ENCODE measurements at places on chromosomes 1 and 21.

DNA sequence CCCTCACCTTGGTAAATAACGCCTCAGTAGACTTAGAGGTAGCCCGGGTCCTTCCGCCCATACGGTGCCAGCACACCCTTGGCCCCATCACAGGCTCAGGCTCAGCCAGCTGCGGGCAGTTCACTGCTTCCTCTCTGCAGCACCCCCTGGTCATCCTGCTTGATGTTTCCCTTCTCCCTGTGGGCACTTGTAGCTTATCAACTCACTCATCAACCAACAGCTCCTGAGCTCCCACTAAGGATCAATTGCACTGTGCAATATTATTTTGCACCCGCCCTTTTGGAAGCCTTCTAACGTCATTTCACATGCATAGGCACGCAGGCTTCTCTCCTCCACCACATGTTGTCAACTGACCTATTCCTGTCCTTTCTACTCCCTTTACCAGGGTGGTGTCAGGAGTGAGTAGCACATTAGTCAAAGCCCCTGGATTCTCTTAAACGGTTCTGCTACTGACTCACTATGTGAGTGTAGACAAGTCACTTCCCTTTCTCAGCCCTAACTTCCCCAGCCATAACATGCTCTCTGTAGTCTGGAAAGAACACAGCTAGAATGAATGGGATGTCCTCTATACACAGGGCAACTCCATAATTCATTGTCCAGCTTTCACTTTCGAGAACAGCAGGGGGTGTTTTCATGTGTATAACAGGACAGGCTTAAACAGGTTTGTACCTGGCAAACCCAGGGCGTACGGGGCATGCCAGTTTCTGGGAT lies 47.1 kb upstream of the IRF2BP2 start:
- DNase-seq = no peak

DNA sequence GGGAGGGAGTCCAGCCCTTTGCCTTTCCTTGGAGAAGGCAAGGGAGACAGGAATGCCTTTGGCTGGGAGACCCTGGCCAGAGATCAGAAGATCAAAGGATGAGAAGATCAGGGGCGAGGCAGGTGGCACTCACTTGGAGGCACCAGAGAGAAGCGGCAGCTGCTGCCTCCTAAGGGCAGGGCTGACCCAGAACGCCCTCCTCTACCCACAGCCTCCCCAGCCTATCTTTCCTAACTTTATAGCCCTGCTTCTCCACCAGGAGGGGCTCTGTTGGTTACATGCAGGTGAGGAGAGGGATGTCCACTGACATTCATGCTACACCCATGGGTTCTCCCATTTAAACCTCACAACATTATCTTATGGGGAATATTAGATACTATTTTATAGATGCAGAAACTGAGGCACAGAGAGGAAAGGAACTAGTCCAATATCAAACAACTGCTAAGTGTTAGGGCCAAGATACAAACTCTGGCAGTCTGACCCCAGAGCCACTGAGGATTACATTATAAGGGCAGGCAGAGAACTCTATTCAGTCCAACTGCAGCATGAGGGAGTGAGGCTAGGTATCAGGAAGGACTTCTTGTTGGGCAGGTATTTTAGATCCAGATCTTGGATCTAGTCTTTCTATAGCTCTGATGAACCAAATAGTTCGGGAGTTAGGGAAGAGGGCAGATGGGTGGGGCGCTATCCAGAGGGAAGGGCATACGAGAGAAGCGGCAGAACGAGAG lies 19.9 kb downstream of the LGR6 start:
- no peak for DNase-seq

DNA sequence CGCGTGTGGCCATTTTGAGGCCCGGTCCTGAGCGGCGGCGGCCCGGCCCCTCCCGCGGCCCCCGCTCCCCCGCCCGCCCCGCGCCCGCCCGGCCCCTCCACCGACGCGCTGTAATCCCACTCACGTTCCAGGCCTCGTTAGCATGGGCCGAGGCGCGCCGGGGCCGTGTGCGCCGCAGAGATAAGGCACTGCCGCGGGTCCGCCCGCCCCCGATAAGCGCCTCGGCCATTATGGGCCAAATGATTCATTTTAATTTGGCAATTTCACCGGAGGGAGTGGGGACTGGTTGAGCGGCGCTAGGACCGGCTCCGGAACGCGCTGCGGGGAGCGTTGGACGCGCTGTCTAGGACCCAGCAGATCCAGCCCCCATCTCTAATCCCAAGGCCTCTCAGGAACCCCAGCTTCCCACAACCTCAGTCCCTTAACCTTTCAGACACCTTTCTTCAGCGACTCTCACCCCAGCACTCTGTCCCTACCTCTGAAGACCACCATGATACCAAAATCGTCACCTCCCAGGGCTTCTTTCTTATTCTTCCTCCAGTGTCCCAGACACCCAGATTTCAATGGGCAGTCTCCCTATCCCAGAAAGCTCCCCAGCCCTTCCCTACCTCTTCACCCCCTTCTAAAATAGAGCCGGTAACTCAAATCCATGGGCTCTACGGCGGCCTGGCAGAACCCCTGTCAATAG lies at the start of gene TAL1:
Gene TAL1, minus strand, starts transcription at position 39 of the 688 bp plus-strand sequence. CDS start 6,337 bp downstream, outside the sequence.
- DNase-seq = no peak

DNA sequence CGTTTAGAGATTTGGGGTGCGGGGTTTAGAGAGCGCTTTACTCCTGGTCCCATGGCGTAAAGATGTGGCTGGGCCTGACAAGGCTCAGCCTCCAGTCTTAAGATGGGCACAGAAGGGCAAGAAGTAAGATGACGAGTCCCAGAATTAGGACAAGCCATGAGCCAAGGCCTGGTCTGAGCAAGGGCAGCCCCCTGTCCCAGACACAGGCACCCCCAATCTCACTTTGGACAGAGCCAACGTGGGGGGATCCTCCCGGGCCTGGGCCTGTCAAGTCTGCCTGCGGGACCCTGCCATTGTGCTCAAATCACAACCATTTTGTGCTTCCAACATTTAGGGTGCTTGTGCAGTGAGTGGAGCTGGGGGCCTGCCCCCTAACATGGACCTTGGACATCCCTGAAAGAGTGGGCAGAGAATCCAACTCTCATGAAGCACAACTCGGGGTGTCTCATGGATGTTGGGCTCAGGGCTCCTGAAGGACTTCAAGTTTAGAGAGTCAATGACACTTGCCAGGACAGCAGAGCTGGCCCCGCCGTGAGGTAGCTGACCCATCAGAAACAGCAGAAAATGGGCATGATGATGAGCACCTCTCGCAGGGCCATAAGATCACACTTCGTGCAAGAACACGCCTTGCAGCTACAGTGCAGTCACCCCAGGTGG lies 52.6 kb downstream of the KIF21B start:
- no peak for DNase-seq

DNA sequence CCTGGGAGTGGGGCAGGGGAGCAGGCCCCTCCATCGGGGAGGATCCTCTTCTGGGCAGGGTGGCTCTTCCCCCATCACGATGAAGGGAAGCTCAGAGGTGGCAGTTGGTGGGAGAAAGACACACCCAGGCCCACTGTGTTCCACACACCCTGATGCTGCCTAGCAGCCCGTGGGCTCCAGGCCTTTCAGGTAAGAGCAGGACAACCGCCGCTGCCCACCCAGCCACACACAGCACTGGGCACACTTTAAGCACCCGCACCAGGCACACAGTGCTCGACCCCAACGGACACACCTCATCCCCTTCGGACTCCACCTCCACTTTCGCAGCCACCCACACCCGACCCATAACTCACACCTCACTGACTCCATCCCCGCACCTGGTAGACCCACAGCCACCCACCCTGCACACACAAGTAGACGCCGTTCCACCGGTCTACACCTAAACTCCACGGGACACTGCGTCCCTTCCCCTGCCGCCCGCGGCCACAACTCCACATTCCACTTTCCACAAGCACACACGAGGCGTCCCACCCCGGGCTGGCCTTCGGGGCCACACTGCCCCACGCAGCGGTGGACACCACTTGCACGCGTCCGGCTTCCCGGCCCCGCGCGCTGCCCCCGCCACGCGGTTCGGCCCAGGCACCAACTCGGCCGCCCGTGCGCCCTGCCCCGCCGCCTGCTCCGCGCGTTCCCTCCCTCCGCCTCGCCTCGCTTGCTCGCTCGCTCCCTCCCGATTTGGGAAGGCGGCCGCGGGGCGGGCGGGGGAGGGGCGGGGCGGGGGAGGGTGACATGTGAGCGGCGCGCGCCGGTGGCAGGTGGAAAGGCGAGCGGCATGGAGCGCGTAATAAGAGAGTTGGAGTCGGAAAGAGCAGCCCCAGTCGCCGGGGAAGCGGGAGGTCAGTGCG lies at the start of gene KCNQ4:
Gene KCNQ4, plus strand, starts transcription at position 787 of the 905 bp plus-strand sequence. CDS start 307 bp downstream, outside the sequence.
- no peak for DNase-seq

DNA sequence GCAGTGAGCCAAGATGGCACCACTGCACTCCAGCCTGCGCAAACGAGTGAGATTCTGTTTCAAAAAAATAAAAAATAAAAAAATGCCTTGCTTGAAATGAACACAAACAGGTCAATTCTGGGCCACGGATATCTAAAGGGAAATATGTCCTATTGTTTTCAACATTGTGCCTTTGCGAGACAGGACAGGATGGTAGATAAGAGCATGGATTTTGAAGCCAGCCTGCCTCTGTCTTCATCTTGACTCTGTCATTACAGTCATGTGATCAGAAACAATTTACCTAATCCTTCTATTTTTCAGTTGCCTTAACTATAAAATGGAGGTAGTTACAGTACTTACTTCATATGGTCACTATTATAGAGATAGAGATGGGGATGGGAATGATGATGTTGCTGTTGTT lies 56.7 kb upstream of the ZSWIM5 start:
- DNase-seq = no peak

DNA sequence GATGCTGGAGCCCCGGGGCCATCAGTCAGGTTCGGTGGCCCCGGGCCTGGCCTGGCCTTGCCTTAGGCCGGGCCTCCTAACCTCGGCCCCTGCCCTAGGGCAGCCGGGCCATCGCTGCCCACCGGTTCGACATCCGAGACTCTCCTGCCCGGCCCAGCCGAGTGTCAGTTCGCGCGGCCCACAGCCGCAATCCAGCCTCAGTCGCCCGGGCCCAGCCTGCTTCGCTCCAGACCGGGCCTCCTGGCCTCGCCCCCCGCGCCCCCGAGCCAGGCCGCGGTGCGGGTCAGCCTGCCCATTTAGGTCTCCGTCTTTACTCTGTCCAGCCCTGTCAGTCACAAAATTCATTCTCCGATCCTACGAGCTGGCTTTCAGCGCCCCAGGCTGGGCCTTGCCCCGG lies 777 bp downstream of the LRRC41 start:
- DNase-seq = no peak

DNA sequence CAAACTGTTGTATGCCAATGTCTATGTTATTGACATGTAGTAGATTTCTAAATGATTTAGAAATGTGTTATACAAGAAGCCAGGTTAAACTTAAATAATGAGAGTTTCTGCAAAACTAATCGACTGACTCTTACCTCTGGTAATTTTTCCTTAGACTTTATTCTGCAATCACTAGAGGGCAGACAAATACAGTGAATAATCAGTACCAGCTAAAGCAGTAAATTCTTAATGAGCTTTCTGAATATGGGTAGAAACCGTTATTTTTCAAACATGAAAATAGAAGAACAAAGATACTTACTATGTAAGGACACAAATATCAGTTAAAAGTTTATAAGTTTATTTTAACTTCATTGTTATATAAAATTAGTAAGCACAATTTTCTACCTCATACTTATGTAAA lies 97.9 kb upstream of the RGS1 start:
- DNase-seq = no peak

- no peak for DNase-seq
Observed at GRCh38 chr1:154014154-154014907, 23.8 kb downstream of the RPS27 start.

- peak; percentile 33 for DNase-seq
Observed at GRCh38 chr1:170670802-170671628, 7.1 kb downstream of the PRRX1 start.

- no peak for DNase-seq
Observed at GRCh38 chr21:33546086-33546485, 3.2 kb downstream of the SON start.

DNA sequence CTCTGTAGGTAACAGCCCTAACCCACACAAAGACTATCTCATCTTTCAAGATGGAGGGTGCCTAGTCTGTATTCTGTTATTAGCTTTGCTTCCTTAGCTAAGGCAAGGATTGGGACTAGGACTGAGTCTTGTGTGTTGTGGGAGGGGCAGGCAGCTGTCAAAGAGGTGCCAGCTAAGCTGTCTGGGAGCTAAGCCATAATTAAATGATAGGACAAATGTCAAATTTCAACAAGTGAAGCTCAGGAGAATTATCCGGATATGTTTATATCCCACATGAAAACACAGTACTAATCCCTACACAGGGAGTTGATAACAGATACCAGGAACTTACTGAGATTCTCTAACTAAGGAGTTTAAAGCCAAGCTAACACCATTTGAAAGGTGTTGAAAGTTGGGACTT lies 70.5 kb upstream of the NGF start:
- no peak for DNase-seq

DNA sequence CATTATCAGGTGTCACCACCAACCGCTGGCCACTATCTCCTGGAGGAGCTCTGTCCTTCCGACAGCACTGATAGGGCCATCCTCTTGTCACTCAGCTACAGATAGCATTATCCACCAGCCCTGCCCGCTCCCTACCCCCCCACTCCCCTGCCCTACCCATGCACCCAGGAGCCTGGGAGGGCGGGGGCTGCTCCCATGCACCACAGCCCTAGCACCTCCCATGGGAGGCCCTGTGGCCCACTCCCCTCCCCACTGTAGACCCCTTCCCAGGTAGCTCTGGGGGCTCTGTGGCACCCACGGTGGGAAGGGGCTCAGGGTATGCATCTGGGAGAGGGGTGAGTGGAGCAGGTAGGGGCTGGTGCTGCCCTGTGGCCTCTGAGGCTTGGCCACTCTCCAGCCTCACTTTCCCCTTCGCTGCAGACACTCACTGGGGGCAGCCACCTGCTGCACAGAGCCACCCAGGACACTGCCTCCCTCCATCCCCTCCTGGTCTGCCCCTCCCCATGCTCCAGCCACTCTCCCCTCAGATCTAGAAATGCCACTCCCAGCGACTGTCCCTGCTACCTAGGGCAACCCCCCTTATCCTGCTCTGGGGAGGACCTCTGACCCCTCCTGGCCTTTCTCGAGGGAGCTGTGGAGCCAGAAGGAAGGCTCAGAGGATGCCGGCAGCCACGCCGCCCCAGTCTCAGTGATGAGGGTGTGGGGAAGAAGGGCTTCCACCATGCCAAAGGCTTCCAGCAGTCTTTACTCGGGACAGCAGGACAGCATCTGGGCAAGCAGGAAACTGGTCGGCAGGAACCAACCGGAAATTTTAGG lies 58.5 kb downstream of the WNT9A start:
- peak; percentile 15 for DNase-seq

GRCh38 chr21:27371975-27372331 lies 405.1 kb upstream of the ADAMTS5 start:
- DNase-seq = no peak

- no peak for DNase-seq
Observed at GRCh38 chr1:202131956-202132821, 9.5 kb downstream of the GPR37L1 start.

DNA sequence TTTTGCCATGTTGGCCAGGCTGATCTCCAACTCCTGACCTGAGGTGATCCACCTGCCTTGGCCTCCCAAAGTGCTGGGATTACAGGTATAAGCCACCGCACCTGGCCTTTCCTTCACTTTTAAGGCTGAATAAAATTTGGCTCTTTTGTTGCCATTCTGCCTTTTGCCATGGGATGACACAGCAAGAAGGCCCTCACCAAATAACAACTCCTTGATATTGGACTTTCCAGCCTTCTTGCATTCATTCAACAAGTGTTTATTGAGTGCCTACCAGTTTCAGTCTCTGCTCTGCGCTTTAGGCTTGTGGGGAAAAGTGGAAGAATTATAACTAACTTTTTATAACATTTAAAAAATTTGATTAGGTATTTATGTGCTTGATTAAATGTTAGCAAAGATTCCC lies 1.9 kb upstream of the NVL start:
- no peak for DNase-seq

GRCh38 chr1:14543191-14543840 lies 55.2 kb upstream of the KAZN start:
- DNase-seq = no peak

Data from stimulated activated CD4-positive, alpha-beta T cell treated with anti-CD3 and anti-CD28 coated beads, Interleukin-2, amount 100 ng/mL, for 24 hours (primary cell).